ENCODE measurements at places on chromosomes 6 and 20.

DNA sequence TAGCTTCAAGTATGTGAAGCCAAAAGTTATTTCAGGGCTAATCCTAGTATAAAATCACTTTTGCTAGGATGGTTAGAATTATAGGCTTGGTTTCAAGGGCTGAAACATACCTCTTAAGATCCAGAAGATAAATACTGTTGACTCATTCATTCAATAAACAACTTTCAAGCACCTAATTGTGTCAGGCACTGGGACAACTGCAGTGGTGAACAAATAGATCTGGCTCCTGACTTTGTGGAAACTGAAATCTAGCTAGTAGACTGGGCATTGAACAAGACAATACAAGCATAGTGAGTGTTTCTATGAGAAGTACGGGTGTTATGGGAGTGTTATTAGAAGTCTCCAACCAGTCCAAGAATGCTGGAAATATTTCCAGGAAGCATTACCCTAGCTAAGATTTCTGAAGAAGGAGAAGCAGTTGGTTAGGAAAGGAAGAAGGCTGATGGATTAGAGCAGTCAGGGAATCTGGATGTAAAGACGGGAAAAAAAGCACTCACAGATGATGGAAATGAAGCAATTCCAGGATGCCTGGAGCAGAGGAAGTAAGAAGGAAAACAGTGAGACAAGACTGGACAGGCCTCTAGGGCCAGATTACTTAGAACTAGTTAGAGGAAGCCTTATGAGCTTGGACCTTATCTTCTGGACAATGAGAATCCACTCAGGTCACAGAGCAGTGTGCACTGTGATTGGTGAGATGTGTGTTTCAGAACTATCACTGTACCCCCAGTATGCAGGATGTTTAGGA lies 132.6 kb upstream of the RAB32 start:
- DNase-seq: no peak

DNA sequence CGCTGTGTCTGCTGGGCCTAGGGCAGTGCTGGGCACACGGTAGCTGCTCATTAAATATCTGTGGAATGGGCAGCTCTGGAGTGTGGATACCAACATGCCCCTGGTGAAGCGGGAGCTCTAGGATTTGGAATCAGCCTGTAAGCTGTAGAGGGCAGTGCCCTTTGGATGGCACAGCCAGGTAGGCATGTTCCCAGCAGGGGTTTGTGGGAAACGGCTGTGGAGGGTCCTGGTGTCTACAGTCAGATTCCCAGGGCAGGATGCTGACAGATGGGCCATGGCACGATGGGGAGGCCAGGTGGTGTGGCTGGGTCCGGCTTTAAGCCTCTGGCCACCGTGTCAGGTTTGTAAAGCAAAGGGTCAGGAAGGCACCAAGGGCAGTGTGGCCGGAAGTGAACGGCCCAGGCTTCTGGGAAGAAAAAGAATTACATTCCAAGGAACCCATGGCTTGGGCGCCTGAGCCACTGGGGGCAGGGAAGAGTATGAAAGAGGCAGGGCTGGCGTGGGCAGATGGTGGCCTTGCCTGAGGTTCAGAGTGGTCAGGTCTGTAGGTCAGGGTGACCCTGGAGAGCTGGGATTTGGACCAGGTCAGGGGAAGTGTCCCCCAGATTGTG lies 44.8 kb downstream of the UBE2V1 start:
- no peak for DNase-seq

GRCh38 chr20:53539516-53539915 lies 54.1 kb downstream of the ZNF217 start:
- no peak for DNase-seq

DNA sequence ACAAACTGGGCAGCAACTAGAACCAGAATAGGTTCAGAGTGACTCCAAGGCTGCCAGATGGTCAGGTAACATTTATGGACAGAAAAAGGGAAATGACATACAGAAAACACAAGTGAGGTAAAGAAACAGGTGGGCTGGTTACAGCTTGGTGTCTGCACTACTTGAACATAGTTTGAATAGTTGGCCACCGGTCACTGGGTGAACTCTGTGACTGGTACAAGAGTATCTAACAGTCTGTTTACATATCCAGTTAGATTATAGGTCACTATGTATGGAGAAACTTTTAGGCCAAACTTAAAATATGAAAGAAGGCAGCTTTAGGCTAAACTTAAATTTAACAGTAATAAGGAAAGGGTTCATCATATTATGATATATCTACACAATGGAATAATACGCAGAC lies 32.9 kb downstream of the LCA5 start:
- DNase-seq: no peak

DNA sequence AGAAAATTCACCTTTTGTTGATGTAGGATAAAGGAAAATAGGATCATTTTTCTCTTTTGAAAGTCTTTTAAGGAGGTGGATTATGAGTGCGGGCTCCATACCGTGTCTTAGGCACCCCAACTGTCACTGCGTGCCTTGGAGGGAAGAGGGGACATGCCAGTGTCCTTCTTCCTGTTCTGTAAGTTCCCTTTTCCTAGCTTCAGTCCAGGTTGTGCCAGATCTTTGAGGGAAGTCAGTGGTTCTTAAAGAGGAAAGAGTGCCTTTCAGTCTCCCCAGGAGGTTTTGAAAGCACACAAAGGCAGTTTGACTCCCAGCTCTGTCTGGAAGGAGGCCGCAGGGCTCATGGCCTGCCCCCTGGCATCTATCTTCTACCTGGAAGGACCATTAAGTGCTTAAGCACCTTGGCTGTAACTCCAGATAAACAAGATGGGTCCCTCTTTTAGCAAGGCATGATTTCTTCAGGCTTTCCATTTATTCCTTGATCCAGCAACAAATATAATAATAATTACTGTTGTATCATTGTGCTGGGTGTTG lies 13.0 kb downstream of the EFCAB8 start:
- DNase-seq: no peak

DNA sequence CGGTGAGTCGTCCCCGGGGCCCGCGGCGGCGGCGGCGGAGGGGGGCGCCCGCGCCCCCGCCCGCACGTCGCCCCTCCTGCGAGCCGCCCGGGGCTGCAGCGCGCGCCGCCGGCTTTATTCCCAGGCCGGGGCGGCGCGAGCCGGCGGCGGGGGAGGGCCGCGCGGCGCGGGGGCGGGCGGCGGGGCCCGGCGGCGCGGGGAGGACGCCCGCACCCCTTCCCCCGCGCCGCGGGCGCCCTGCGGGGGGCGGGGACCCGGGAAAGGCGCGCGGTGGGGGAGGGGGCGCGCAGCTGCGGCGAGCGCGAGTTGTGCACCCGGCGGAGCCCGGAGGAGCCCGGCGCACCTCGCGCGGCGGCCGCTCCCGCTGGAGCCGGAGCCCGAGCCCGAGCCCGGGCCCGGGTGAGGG lies 646 bp downstream of the HMGA1 start:
- peak; percentile 20 for DNase-seq

GRCh38 chr20:4341804-4342485 lies 326.6 kb upstream of the RNF24 start:
- DNase-seq: no peak

GRCh38 chr6:140051521-140052512 lies 677.4 kb upstream of the CITED2 start:
- no peak for DNase-seq

DNA sequence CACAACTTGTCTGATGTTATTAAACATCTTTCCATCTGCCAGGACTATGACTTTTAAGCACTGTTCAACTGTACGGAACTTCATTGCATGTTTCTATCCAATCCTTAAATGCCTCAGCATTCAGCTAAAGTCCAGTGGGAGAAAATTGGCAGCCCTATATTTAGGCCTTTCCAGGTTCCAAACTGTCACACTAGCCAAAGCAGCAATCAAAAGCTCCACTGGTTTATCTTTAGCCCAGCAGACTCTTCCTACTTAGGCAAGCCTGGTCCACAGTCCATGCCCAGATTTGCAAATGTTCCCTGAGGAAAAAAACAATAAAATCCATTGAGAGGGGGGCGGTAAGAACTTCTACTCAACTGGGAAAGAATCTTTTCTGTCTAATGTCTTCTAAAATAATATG lies 349.1 kb upstream of the GJE1 start:
- DNase-seq: no peak

GRCh38 chr20:62507323-62507722 lies 31.5 kb upstream of the GATA5 start:
- DNase-seq: no peak

DNA sequence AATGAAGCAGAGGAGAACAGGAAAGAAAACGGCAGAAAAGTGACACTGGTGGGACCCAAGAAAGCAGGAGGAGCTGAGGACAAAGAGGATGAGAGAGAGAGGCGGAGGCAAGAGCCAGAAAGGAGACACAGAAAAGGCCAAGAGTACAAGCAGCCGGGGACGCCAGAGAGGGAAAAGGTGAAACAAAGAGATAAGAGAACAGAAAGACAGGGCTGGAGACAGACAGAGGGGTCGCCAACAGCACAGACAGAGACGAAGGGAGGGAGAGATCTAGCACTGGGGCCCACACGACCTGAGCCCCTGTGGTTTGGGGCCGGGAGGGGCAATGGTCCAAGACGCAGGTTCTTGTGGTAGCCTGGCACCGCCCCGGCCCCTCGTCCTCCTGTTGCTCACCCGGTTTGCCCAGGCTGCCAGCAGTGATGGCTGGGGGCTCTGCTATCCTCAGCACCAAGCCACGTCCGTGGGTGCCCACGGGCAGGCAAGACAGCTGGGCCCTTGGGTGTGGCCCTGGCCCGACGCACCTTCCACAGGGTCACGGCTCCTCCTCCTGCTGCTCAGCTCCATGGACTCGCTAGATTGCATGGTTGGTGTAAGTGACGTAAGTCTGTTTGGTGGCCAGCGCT lies 123.5 kb downstream of the GRM4 start:
- no peak for DNase-seq

DNA sequence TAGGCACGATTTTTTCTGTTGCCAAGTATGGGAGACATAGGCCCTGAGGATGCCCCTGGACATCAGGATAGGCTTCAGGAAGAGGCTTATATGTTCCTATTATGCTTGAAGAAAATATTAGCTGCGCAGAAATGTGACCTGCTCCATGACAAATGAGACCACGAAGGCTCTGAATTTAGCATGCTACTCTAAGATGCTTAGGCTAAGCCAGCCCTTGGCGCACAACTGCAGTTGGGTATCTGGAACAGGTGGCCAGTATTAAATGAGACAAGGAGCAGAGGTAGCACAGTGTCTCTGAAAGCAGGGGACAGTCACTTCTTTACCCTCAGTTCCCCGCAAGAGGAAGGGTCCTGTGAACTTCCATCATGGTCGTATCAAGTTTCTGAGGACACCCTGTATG lies 90.0 kb downstream of the RREB1 start:
- DNase-seq: no peak

- no peak for DNase-seq
Observed at GRCh38 chr6:137414599-137414998, 79.6 kb downstream of the OLIG3 start.

- DNase-seq: no peak
Observed at GRCh38 chr6:3280091-3280490, 21.3 kb downstream of the PSMG4 start.

DNA sequence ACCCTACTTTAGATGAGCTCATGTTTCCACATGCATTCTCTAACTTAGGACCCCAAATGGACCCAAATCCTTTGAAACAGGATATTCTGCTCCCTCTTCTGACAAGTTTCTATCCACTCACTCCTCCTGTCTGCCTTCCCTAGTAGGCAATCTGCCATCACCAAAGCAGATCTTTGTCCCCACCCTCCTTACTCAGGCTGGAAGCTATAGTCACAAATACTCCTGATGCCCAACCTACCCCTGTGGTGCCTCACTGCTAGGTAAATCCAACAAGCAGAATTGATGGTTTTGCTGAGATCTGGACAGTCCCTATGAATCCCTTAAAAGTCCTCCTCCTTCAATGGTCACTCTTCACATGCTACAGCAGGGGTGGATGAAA lies 21.7 kb downstream of the ELOVL5 start:
- DNase-seq: no peak

DNA sequence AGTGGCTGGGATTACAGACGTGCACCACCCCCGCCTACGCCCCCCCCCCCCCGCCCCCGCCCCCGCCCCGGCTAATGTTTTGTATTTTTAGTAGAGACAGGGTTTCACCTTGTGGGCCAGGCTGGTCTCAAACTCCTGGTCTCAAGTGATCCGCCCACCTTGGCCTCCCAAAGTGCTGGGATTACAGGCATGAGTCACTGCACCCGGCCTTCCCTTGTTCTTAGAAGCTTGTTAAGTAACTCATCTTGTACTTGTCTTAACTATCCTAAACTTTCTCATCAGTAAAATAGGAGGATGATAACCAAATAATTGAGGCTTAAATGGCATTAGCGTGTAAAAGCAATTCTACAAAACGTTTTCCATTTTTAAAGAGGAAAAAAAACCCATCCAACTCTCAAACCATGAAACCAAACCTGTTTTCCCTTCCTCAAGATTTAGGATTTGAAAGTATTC lies 4.2 kb downstream of the CDYL start:
- DNase-seq: no peak

DNA sequence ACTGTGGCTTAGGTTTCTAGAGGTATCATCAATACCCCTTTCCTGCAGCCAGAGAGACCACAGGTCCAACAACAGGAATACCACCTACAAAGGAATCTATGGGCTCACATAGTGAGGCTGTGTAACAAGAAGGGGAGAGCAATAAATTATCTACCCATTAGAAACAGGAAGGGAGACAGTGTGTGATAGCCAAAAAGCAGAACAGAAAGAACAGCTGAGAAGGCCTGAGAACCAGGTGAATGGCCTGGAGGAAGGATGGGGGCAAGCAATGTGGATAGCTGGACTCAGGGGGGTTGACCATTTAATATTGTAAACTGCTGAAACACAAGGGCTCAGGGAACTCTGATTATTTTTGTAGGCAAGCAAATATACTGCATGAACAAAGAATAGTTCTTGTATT lies 628.2 kb downstream of the COL12A1 start:
- DNase-seq: no peak

GRCh38 chr6:112268654-112269053 lies 14.3 kb upstream of the LAMA4 start:
- DNase-seq: no peak

DNA sequence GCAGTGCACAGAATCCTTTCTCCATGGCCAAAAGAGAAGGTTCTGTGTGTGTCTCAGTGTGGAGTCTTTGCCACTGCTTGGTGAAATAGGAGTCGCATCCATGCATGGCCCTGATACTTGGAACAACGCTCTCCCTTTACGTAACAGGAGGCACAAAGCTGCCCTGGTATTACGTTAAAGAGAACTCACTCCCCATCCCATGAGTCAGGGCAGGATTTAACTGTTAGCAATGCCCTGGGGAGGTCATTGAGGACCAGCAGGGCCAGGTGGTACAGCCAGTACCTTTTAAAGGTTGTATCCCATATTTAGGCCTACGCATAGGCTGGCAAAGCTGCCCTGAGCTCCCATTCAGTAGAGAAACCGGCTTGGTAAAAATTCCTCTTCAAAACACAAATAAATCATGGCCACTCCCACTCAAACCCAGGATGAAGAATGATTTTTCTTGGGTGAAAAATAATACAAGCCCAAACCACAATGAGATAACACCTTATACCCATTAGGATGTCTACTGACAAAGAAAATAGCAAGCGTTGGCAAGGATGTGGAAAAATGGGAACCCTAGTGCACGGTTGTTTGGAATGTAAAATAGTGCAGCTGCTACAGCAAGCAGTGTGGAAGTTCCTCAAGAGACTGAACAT lies 37.1 kb downstream of the MYLK4 start:
- DNase-seq: no peak

GRCh38 chr6:143817621-143818020 lies 25.5 kb upstream of the LTV1 start:
- no peak for DNase-seq

Data from stimulated activated naive CD4-positive, alpha-beta T cell treated with Interleukin-2 at 50 U/mL for 16 hours (primary cell).